ENCODE measurements at places on chromosomes 7 and 10.

DNA sequence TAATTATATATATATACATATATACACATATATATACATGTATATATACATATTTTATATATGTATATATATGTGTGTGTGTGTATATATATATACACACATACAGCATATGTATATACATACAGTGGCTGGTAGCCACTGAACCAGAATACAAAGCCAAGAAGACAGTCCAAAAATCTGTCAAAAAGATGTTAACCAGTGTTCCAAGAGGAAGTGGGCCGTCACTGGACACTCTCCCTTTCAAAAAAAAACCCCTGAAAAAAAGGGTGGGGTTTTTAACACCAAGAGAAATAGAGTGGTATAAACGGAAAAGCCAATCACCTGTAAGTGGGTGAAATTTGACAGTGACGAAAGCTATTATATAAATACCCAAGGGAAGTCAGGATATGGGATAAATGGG, 31.1 kb upstream of the C1GALT1 start:
- no peak for DNase-seq

DNA sequence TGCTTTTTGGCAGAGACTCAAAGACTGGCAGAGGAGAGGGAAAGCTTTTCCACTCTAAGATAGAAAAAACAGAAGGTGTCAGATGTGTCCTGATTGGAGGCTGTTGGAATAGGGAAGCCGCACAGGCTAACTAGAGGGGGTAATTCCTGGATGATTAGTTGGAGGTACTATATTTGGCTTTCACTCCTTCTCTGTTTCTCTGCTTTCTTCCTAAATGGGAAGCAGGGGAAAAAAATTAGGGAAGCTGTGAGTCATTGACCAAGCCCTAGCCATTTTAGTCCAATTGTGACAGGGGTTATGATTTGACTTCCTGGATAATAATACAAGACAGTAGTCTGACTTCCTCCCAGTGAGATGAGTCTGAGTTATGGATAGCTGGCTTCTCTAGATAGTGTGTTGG, 475.2 kb upstream of the CELF2 start:
- no peak for DNase-seq

DNA sequence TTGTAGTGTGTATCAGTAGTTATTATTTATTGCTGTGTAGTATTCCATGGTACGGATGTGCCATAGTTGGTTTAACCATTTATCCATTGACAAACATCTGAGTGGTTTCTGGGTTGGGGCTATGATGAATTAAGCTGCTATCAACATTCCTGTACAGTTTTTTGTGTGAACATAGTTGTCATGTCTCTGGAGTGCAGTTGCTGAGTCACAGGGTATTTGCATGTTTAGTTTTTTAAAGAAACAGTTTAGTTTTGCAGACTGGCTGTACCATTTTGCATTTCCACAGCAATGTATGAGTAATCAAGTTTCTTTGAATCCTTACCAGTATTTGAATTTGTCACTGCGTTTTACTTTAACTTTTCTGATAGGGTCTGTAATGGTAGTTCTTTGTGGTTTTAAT, 516.7 kb upstream of the CELF2 start:
- no peak for DNase-seq

GRCh38 chr7:7565018-7565680, 1.5 kb upstream of the MIOS start:
- DNase-seq, result peak; percentile 50

GRCh38 chr7:2032030-2032875, 200.5 kb downstream of the MAD1L1 start:
- DNase-seq, result no peak

GRCh38 chr7:102468478-102469350, 3.9 kb downstream of the LRWD1 start:
- peak; percentile 7 for DNase-seq

DNA sequence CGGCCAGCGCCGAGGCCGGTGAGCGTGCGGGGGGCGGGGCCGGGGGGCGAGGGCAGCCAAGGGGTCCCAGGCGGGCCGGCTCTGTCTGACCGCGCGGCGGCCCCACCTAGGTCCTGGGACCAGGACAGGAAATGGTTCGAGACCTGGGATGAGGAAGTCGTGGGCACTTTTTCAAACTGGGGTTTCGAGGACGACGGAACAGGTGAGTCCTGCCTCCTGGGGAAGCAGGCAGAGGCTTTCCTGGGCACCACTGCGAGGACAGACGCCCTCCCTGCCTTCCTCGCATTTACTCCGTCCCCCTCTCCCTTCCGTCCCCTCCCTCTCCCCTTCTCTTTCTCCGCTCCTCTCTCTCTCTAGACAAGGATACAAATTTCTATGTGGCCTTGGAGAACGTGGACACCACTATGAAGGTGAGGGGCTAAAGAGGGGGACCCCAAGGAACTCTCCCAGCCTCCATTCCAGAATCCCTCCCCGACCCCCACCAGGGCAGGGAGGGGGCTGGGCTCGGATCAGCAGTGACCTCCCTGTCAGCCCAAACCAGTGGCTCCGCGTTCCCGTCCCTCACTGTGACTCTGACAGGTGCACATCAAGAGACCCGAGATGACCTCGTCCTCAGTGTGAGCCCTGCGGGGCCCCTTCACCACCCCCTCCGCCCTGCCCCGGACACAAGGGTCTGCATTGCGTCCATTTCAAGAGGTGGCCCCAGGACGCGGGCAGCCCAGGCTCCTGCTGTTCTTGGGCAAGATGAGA, 2.6 kb upstream of the MUC12 start:
- DNase-seq, result no peak

- no peak for DNase-seq
These were observed 28.2 kb upstream of the SEMA3D start for GRCh38 chr7:85215098-85215497.

- peak; percentile 62 for DNase-seq
These were observed 88.3 kb downstream of the CABCOCO1 start for GRCh38 chr10:61750943-61751471.

- DNase-seq, result no peak
These were observed 175.9 kb downstream of the CCDC71L start for GRCh38 chr7:106485031-106485551.

DNA sequence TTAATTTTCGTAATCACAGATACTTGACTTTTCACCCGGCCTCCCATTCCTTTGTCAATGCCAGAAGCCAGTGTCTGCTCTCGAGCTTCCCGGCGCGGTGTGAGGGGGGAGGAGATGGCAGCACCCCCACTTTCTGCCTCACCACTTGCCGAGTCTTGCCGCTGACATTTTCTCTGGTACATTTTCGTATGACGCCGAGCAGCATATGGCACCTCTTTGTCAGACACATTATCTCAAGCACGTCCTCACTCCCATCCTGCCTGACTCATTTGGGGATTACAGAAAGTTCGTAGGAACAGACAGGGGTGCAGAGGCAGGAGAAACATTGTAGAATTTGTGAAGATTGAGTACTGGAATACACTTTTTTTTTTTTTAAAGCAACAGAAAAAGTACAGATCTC, 60.8 kb upstream of the SORCS3 start:
- peak; percentile 25 for DNase-seq

GRCh38 chr7:34242391-34242790, 337.1 kb downstream of the BMPER start:
- no peak for DNase-seq

DNA sequence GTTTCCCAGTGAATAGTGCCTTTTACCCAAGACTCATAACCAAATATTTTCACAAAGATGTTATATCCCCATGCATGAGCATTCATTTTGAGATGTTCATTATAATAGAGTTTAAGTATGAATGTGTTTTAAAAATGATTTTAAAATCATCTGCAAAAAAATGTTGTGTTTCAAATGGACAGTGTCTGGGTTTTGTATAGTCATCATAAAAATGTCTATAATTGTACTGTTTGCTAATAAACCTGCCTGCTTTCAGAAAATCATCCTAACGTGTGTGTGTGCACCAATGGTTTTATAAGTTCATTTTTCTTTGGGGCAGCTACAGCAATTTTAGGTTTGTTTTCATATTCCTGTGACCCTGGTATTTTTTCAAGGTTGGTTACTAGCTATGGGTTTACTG, 63.2 kb downstream of the INSYN2A start:
- DNase-seq, result no peak

DNA sequence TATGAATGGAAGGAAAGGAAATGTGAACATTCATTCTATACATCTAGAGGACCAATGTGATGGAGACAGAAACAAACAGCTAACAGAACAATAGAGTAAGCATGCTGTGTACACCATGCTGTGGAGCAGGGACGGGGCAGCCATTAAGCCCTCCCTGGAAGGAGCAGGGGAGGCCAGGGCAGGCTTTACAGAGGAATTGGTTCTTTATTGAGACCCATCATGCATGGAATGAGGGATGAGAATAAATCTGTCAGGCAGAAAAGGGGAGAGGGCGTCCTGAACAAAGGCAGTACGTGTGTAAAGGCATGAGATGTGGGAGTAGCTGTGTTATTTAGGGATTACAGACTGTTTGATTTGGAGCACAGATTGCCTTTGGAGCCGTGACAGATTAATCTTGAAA, 35.2 kb downstream of the STK17A start:
- DNase-seq, result no peak

- no peak for DNase-seq
These were observed 867.1 kb downstream of the GATA3 start for GRCh38 chr10:8921568-8921967.

DNA sequence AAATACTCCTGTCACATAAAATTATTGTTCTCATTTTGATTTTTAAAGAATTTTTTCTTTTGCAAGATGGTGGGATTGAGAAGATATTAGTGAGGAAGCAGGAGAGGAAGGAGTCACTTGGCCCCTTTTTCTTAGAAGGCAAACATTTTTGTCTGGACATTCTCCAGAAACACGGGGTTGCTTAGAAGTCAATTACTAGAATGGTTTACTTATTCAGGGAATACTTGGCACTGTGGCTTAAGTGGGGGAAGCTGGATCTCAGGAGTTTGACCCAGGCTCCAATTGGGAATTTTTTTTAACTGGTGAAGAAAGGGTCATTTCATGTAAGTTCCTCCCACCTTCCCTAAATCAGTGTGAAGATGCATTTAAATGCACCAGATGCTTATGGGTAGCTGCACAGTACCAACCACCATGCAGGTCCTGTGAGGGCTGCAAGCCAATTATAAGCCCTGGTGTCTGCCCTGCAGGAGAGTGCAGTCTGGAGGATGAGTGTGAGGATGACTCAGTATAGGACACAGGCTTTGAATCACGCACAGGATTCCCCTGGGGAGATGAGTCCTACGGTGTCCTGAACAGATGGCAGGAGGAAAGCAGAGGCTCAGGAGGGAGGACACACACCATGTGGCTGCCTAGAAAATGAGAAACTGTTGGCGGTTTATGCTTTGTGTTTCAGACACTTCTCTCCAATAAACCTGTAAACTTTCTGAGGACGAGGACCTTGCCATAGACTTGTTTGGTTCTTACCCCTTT, 299.1 kb downstream of the PLXNA4 start:
- DNase-seq, result peak; percentile 73

DNA sequence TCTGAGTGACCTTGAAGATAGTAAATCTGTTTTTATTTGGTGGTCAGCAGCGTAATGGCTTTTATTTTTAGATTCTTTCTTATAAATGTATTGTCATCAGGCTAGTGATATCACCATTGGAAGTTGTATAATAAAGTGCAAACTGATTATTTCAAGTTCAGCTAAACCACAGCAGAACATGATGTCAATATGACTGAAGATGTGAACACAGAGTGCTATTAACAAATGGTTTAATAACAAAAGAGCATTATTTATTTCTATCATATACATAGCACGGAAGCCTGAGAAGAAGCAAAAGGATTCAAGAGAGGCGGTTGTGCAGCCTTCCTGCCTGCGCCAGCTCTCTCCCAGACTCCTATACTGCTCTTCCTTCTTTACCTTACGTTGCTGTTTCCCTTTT, 142.7 kb downstream of the SDK1 start:
- DNase-seq, result no peak

- peak; percentile 38 for DNase-seq
These were observed at the start of gene HMX3 for GRCh38 chr10:123135415-123136141. HMX3 (plus strand) TSS chr10:123135970; CDS start chr10:123136051, 81 bp downstream.

GRCh38 chr7:158246272-158246959, 341.2 kb downstream of the PTPRN2 start:
- DNase-seq, result no peak

GRCh38 chr7:63789378-63790176, 209.1 kb upstream of the ZNF722 start:
- no peak for DNase-seq

GRCh38 chr10:78991187-78991586, 77.6 kb upstream of the ZMIZ1 start:
- DNase-seq, result no peak

DNA sequence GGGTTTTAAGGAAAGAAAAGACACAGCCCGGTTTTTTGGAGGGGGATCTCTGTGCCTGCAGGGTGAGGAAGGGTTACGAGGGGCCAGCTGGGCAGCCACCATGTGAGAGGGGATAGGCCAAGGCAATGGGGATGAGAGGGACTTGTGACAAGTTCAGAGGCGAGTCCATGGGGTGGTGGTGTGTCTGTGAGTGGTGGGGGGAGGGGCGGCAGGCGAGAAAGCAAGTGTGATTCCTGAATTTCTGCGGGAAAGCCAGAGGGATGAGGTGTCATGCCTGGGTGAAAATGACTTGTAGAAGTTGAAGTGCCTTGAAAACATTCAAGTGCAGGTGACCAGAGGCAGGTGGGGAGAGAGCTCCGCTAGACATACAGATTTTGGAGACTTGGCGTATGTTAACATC, 61.0 kb upstream of the RNF32 start:
- DNase-seq, result no peak

DNA sequence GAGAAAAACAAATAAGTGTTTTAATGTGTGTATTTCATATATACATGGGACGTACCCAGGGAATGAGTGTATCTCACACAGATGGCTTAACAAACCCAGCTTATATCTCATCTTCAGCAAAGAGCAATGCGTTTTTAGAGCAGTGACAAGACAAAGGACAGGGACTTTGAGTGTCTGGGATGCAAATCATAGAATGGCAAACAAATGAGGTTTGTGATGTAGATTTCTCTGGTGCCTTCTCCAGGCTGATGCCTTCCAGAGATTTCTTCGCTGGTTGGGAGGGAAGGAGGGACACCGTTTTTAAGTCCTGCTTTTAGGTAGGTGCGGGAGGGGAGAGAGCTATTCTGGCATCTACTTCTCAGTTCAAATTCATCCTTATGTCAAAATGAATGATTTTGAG, 16.6 kb downstream of the LANCL2 start:
- DNase-seq, result no peak

GRCh38 chr10:75253281-75254220, 17.8 kb upstream of the COMTD1 start:
- DNase-seq, result no peak
